ENCODE measurements at places on chromosomes 1 and 21. TPM values are rescaled to one million over a fixed set of nuclear protein-coding genes. Genes with fewer than 3 reads are reported as not detected.

KCNH1 gene
- total RNA-seq = 1.5 TPM

OTUD3 gene
- 4.8 TPM for total RNA-seq

SIK1 gene
- total RNA-seq = under 0.01 TPM

IARS2 gene
- total RNA-seq = 93.3 TPM

SLC30A2 gene
- not detected for total RNA-seq

DNA sequence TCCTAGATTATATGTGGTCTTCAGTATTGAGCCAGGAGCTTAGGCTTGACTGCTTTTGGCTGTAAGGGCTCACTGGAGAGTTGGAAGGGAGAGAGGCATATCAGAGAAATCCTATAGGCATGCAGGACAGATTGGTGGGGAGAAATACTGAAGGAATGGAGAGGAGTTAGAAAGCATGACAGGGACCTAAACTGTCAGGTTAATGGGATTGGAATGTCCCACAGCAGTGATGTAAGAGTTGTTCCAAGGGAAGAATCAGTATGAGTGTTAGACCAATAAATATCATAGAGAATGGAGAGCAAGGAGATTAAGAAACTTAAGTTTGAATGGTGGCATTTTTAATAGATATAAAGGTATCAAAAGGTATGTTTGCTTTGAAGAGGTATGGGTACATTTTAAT is 39.7 kb downstream of the SLC35A3 start:
- DNase-seq = peak; percentile 72
- H3K36me3 ChIP-seq = 0 out of 2 replicates have a peak, but pooled peaks cover 4% of the 10 kb centered on the region
- H3K4me1 ChIP-seq = peaks cover 12% of the 10 kb centered on the region
- H3K27me3 ChIP-seq = no peaks in the 10 kb centered on the region
- H3K27ac ChIP-seq = no peak overlapping the region

DNA sequence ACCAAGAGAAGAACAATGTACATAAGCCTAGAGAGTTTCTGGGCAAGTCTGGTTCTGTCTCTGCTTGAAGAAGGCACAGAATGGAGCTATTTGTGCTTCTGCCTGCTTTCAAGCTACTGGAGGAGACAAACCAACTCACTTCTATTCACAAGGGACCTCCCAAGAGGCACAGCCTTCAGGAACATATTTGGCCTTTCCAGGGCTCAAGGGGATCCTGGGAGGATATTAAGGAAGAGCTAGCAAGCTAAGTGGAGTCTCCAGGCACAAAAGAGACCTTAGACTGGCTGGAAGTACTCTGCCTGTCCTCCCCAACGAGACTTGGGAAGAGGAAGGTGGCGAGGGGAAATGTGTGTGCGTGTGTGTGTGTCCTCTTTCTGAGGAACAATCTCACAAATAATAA is at the start of gene OR6Y1:
OR6Y1 (minus strand) TSS at position 54 of the 400 bp plus-strand sequence. CDS start 6,300 bp downstream, outside the sequence.
- no peaks in the 10 kb centered on the region for H3K27me3 ChIP-seq
- no peaks in the 10 kb centered on the region for H3K36me3 ChIP-seq
- no peaks in the 10 kb centered on the region for H3K4me1 ChIP-seq
- no peak within 1 kb of the TSS for H3K4me3 ChIP-seq
- DNase-seq = no peak

DNA sequence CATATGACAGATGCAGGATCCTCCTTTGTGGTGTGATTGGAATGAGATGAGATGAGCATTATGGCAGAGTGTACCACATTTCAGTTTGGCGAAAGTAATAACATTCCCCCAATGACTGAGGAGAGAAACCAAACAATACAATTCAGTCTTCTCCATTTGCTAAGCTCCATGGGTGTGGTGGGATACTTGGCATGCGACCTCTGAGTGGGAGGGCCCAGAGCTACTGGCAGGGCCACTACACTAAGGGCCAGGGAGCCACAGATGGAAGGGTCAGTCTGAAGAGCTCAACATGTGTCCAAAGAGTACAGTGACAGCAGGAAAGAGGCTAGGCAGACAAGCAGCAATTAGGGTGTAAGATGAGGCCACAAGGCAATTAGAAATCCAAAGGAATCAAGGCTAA is 23.8 kb upstream of the PAXBP1 start:
- no peak overlapping the region for H3K27ac ChIP-seq
- no peak overlapping the region for H3K4me3 ChIP-seq
- DNase-seq = no peak
- H3K27me3 ChIP-seq = no peaks in the 10 kb centered on the region

DNA sequence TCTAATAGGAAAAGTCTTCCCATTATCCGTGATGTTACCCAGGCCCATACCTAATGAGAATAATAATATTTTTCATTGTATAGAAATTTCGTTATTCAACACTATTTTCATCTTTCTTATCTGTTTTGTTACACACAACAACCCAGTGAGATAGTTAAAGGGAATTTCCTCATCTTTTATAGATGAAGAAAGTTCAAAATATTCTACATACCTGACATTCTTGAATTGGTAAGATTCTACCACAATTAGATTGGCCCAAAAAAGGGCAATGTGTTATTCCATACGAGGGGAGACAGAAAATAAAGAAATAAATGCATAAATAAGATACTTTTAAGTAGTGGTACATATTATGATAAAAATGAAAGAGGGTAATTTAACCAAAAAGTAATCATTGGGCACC is 405.5 kb upstream of the ADAMTS5 start:
- peaks cover 16% of the 10 kb centered on the region for H3K4me1 ChIP-seq
- no peaks in the 10 kb centered on the region for H3K36me3 ChIP-seq
- H3K27me3 ChIP-seq = no peaks in the 10 kb centered on the region
- H3K4me3 ChIP-seq = no peak overlapping the region

GRCh38 chr1:185144233-185144632 is 12.5 kb downstream of the TRMT1L start:
- H3K27me3 ChIP-seq = no peaks in the 10 kb centered on the region
- H3K36me3 ChIP-seq = peaks cover 25% of the 10 kb centered on the region
- H3K27ac ChIP-seq = peak overlapping the region; percentile 32
- H3K4me1 ChIP-seq = peaks cover 16% of the 10 kb centered on the region
- peak overlapping the region; percentile 10 for H3K4me3 ChIP-seq
- DNase-seq = peak; percentile 74

DNA sequence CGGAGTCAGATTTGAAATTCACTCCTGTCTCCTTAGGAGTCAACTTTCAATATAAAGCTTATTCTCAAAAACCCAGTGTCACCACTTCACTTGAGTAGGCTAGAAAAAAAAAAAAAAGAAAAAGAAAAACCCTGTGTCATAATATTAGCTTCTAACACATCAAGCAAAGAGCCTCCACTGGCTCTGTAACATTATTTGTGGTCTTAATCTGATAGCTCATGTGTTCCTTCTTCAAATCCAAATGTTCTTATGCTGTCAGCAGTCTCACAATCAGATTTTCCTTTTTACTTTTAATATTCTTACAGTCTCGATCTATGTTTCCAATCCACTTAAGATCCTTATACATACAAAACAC is 26.1 kb upstream of the PSMG1 start:
- H3K4me1 ChIP-seq = no peaks in the 10 kb centered on the region
- H3K36me3 ChIP-seq = peaks cover 76% of the 10 kb centered on the region
- no peaks in the 10 kb centered on the region for H3K27me3 ChIP-seq
- H3K27ac ChIP-seq = no peak overlapping the region

DNA sequence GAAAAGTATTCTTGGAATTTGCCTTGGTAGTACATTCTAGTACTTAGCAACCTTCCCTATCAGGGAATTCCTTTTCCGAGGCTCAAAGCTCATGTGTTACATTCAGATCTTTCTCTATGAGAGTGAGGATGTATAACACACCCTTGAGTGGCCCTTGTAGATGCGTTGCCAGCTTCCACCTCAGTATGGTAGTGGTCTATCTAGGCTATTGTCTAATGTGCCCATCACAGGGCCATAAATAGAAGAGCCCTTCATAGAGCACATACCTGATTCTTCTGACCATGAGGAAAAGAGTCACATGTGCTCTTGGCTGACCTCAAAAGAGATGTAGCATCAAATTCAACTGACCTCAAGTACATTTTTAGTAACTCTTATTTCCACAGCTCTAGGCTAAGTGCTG is 14.0 kb upstream of the ZC3H11B start:
- H3K27ac ChIP-seq = no peak overlapping the region
- H3K36me3 ChIP-seq = no peaks in the 10 kb centered on the region
- no peak for DNase-seq
- H3K27me3 ChIP-seq = no peaks in the 10 kb centered on the region
- no peaks in the 10 kb centered on the region for H3K4me1 ChIP-seq

DNA sequence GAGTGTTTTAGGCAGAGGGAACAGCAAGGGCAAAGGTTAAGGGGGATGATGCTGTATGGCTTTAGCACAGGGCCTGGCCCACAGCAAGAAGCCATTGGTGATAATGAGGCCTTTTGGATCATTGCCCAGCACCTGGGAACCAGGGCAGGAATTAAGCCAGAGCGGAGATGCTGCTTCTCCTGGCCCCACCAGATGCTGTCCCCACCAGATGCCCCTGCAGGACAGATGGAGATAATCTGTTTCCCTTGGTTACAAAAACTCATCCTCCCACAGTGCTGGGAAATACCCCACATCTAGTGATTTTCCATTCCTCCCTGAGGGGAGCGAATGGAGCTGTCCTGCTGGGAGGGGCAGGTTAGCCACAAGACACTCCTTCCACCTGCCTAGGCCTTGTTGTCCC is 18.8 kb downstream of the OPRD1 start:
- no peaks in the 10 kb centered on the region for H3K36me3 ChIP-seq
- no peak overlapping the region for H3K27ac ChIP-seq
- H3K4me1 ChIP-seq = no peaks in the 10 kb centered on the region
- no peak for DNase-seq
- H3K4me3 ChIP-seq = no peak overlapping the region
- H3K27me3 ChIP-seq = no peaks in the 10 kb centered on the region

DNA sequence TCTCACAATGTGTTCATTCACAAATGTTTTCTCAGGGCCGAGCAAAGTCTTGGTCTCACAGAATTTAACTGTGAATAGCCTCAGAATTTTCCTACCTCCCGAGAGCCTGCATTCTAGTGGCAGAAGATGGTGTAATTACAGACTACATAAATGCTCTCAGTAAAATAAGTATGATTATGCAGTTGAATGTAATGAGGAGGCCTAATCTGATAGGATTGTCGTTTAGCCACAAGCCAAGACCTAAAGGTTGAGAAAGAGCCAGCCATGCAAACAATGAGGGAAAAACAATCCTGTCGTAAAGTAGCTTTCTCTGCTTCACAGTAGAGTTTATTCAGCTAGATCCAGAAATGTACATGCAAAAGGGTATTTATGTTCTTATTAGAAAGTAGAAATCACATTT is 607.8 kb upstream of the B3GALT2 start:
- H3K36me3 ChIP-seq = no peaks in the 10 kb centered on the region
- no peaks in the 10 kb centered on the region for H3K27me3 ChIP-seq
- H3K27ac ChIP-seq = no peak overlapping the region
- H3K4me1 ChIP-seq = no peaks in the 10 kb centered on the region
- no peak for DNase-seq
- no peak overlapping the region for H3K4me3 ChIP-seq

GRCh38 chr1:200429221-200429751 is 19.4 kb upstream of the ZNF281 start:
- DNase-seq = peak; percentile 79
- H3K36me3 ChIP-seq = no peaks in the 10 kb centered on the region
- H3K27me3 ChIP-seq = no peaks in the 10 kb centered on the region

DNA sequence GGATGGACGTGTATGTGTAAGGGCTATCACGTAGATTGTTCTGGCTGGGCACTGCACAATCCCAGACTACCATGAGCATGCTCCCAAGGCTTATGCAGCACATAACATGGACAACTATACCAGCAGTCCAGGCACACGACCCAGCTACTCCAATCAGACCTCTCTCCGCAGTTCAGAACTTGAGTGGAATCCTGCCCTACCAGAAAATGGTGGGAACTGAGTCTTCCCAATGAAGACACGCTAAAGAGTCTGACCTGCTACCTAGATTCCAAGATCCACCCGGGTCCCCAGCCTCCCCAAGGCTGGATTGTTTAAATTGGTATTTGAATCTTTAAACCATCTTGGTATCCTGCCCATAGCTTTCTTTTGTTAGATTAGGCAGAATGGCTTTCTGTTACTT is 251.3 kb upstream of the KAZN start:
- no peak overlapping the region for H3K4me3 ChIP-seq
- DNase-seq = no peak
- H3K27ac ChIP-seq = no peak overlapping the region
- H3K27me3 ChIP-seq = no peaks in the 10 kb centered on the region
- H3K36me3 ChIP-seq = no peaks in the 10 kb centered on the region

- no peaks in the 10 kb centered on the region for H3K36me3 ChIP-seq
- H3K4me1 ChIP-seq = peaks cover 30% of the 10 kb centered on the region
- H3K4me3 ChIP-seq = no peak overlapping the region
- DNase-seq = no peak
- H3K27ac ChIP-seq = no peak overlapping the region
Measured at GRCh38 chr1:156904187-156904959, 10.9 kb downstream of the PEAR1 start.

DNA sequence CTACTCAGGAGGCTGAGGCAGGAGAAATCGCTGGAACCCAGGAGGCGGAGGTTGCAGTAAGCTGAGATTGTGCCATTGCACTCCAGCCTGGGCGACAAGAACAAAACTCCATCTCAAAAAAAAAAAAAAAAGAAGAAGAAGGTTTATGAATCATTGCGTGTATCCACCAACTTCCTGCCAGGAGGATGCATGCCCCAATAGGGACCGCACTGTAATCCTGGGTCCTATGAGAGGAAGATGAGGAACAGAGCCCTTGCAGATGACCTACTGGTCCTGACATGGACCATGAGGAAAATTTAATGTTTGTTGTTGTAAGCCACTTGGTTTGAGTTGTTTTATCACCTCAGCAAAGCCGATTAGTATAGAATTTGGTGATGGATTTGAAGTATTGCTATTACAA is 56.7 kb downstream of the PTGS2 start:
- no peak overlapping the region for H3K27ac ChIP-seq
- no peak overlapping the region for H3K4me3 ChIP-seq
- H3K4me1 ChIP-seq = peaks cover 26% of the 10 kb centered on the region
- no peaks in the 10 kb centered on the region for H3K36me3 ChIP-seq
- no peaks in the 10 kb centered on the region for H3K27me3 ChIP-seq

DNA sequence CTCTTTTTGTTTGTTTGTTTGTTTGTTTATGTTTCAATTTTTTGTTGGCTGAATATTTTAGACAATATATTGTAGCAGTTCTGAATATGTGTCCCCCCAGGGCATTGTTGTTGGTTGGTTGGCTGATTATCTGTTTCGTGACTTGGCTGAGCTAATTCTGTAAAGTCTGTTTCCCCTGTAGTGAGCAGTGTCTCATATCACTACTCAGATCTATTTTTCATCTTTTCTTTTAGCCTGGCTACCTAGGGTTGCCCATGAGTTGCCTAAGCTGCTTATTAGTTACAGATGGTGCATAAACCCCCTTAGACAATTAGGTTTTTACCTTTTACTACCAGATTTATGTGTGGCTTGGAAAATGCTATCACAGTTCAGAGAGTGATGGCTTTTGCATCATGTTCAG is 32.3 kb downstream of the CFAP57 start:
- H3K36me3 ChIP-seq = no peaks in the 10 kb centered on the region
- no peak for DNase-seq
- H3K4me3 ChIP-seq = no peak overlapping the region
- no peak overlapping the region for H3K27ac ChIP-seq

DNA sequence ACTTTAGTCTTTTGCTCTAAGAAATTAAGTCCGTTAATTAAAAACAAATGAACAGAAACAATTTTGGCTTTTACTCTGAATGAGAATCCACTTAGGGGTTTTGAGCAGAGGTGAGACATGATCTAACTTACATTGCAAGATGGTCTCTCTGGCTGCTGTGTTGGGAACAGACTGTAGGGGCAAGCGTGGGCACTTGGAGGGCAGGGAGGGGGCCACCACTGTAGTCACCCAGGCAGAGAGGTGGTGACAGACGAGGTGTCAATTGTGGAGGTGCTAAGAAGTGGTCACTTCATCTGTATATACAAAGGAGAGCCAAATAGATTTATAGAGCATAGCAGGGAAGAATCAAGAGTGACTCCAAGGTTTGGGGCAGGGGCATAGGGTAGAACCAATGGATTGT is 71.1 kb upstream of the IRF2BP2 start:
- no peak overlapping the region for H3K27ac ChIP-seq
- no peak for DNase-seq
- no peaks in the 10 kb centered on the region for H3K36me3 ChIP-seq

All from GM23248 (cell line).